Renal cortex interstitium (tissue), 15 donors: ENCODE measurements at places on chromosomes 4 and X.

DNA sequence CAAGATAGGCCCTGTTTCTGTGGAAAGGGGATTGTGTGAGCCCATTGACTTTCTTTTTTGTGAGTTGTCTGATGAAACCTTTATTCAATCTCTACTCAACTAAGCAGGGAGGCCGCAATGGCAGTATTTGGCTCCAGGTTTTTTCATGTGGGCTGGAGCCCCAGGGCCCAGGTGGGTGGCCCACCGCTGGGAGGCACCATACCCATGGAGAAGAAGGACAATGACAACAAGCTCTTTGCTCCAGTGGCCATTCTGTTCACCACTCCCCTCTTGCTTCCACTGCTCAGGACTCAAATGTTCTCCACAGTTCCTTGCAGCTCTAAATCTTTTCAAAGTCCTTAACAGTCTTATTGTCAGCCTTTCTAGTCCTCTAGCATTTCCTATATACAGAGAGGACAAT is 54.1 kb downstream of the HOPX start:
- DNase-seq = no peak

DNA sequence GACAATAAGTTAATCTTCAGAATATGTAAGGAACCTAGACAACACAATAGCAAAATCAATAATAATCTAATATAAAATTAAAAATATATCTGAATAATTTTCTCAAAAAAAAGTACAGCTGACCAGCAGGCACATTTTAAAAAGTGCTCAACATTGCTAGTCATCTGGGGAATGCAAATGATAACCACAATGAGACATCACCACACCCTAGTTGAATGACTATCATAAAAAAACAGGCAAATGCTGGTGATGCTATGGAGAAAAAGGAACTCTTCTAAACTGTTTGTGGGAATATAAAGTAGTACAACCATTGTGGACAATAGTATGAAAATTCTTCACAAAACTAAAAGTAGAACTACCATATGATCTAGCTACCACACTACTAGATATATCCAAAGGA is 956.9 kb upstream of the NDST4 start:
- no peak for DNase-seq

- no peak for DNase-seq
Observed at GRCh38 chrX:74520291-74520690, 94.1 kb downstream of the RLIM start.

DNA sequence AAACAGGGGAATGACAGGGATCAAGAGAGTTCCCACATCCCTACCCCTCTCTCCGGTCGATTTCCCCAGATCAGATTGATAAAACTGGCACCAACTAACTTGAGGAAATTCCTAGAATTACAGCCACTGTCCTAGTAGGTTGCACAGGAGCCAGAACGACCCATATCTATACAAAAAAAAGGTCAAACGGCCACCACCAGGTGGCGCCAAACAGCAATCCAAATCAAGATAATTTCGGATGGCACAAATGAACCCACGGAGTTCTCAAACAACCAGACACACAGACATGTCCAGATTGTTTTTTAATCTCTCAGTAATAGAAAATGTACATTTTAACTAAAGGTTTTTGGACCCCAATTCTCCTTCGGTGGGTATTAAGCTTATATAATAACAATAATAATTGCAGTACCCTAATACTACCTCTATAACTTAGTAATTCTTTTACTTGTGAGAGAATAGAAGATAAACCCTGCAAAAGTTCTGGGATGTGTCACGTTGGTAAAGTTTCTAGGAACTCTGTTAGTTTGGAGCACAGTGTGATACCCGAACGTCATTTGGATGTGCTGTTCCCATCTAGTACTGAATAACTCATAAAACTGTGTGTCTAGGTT is 212.6 kb downstream of the SPOCK3 start:
- peak; percentile 83 for DNase-seq

GRCh38 chr4:140662082-140662869 is 93.5 kb upstream of the UCP1 start:
- no peak for DNase-seq

- DNase-seq = no peak
Observed at GRCh38 chr4:66585767-66586166, 915.5 kb upstream of the EPHA5 start.

GRCh38 chr4:118337954-118338353 is 14.8 kb downstream of the PRSS12 start:
- no peak for DNase-seq

DNA sequence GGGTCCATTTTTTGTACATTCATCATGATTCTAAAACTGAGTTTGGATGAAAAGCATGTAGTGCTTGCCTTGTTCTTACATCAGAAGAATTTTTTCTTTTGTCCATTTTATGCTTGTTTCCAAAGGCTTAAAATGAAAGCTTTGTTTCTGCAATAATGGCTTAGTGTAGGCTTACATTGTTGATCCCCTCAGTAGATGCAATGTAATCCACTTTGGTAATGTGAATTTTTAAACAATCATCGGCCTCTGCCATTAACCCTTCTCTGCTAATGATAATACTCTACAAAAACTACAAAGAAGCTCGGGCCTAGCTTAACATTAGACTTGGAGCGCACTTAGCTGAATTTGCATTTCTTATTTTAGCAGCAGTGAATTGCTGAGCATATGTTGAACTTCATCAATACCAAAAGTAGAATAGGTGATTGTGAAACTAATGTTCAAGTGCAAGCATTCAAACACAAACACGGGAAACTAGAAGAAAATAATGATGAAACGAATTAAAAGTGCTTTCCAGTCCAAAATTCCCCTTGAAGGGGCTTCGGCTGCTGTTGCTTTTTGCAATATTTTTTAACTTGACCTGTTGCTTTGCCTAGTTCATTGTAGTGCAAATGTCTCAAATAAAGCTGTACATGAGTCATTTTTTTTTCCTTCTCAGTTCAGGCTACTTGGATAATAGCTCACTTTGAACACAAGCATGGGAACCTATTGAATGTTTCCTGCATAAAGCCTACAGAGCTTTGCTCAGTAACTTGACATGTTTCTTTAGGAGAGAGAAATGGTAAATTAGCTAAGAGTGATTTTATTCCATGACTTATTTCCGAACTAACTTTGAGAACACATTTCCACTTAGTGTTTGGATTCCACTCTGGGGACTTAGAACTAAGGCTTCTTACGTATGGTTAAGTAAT is 66.5 kb downstream of the SLIT2 start:
- no peak for DNase-seq

DNA sequence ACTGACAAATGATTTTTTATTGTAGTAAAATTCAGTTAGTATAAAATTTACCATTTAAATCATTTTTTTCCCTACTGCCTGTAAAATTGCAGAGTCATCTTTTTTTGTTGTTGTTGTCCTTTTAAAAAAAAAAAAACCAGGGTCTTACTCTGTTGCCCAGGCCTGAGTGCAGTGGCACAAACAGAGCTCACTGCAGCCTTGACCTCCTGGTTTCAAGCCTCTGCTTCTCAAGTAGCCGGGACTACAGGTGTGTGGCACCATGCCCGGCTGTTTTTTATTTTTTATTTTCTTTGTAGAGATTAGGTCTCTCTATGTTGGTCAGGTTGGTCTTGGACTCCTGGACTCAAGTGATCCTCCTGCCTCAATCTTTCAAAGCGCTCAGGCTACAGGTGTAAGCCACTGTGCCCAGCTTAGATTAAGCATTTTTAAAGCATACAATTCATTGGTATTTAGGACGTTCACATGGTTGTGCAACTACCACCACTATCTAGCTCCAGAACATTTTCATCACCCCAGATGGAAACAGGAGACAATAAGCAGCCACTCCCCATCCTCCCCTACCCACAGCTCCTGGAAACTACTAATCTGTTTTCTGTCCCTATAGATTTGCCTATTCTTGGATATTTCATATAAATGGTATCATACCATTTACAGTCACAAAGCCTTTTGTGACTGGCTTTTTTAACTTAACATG is 59.7 kb upstream of the PGRMC2 start:
- no peak for DNase-seq
